ENCODE measurements at places on chromosomes 2 and 18. TPM values are rescaled to one million over a fixed set of nuclear protein-coding genes. Genes with fewer than 3 reads are reported as not detected.

The PARD6G gene
- total RNA-seq = 34.7 TPM

The UPP2 gene
- not detected for total RNA-seq

The SNTG2 gene
- total RNA-seq = 0.38 TPM

The TMSB10 gene
- 5,305 TPM for total RNA-seq

The ZC3H6 gene
- total RNA-seq = 1.8 TPM

The ZAP70 gene
- total RNA-seq = 0.13 TPM

The RIT2 gene
- total RNA-seq = not detected

The IL36RN gene
- total RNA-seq = not detected

The GPR35 gene
- total RNA-seq = 0.13 TPM

The NOSTRIN gene
- 2.5 TPM for total RNA-seq

The CFC1 gene
- not detected for total RNA-seq

The KIF5C gene
- under 0.01 TPM for total RNA-seq
